D721Med (cell line): ENCODE measurements at places on chromosomes 4 and X.

DNA sequence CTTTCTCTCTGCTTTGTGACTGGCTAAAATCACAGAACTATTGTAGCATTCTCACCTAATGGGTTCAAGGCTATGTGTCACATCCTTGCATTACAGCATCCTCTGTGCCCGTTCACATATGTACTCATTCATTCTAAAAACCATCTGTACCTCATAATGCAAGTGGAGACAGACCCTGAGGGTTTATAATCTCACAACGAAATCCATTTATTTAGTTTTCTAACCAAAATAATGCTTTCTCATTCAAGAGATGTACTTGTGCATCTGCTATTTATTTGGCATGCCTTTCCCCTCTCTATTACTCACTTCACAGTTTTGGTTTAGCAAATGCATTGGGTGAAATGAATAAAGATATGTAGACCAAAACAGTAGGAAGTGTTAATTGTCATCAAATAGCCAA, 261.5 kb downstream of the DCHS2 start:
- DNase-seq, result no peak

- DNase-seq, result no peak
These were observed 646 bp downstream of the ABCB7 start for GRCh38 chrX:75155447-75155826.

DNA sequence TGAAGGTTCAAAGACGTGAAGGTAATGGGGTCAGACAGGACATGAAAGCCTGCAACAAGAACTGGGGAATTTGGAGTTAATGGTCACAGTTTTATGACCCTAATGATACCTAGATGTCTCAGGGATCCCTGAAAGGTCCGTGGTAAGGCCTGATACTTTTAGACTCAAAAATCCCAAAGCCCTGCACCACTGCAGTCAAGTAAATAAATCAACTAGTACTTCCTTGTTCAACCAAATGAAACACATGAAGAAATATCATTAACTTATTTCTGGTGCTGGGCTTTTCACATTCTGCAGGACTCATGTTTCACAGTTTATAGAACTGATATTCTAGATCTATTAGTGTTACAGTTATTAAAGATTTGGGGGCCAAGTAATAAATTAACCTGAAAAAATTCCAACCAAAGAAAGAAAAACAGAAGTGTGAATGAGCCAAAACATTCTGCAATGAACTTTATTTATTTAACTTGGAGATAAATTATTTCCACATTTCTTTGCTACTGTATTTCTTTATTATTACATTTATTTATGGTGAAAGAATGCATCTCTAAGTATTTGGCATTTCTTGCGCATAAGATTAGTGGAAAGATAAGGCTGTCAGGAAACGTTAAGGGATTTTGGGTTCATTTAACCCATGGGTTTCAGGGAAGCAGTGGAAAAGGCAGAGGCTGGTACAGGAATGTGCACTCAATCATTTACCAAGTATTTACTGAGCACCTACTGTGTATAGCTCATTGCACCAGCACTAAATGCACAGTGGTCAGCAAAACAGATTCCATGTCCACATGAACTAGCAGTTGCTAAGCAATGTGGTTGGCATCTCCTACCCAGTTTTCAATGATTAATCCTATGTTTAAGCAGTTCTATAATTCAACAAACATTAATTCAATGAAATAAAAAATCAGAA, 8.7 kb downstream of the WDFY3 start:
- no peak for DNase-seq

DNA sequence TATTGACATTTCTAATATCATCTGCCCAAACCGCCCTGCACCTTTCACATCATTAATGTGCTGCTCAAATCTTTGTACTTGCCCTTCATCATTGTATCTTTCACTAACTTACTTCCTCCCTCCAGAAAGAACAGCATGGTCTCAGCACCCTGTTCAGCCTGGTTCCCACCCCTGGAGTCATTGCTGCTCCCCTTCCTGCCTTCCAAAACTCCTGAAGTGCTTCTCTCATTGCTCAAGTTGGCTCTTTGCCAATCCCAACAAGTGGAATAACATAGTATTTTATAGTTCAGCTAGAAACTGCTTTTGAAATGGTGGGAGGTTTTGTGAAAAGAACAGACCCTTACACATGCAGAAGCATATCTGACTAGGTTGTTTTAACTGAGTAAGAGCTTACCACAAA, 14.0 kb upstream of the TTC29 start:
- DNase-seq, result no peak

DNA sequence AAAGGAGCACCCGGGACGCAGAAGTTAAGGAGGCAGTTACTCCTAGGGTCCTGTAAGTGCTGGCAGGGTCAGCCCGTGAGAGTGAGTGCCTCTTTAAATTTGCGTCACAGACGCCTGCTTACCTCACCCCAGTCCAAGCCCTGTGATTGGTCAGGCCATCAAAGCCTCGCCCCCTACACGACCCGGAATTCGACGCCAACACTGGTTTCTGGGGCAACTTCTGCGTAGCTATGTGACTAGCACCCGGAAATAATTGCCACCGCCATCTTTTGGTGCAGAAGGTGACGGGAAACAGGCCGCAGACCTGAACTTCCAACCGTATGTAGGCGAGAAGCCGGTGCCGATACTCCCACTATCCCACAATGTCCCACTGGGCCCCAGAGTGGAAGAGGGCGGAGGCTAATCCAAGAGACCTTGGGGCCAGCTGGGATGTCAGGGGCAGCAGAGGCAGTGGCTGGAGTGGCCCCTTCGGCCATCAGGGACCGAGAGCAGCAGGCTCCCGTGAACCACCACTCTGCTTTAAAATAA, at the start of gene DDX53:
DDX53 (plus strand) TSS at position 265 of the 528 bp plus-strand sequence; CDS start at position 363, 98 bp downstream.
- no peak for DNase-seq

GRCh38 chr4:129682586-129682985, 586.6 kb downstream of the C4orf33 start:
- no peak for DNase-seq

GRCh38 chr4:8647626-8648025, 55.1 kb downstream of the CPZ start:
- DNase-seq, result no peak

- DNase-seq, result no peak
These were observed 188.1 kb upstream of the BCOR start for GRCh38 chrX:40285876-40286275.

DNA sequence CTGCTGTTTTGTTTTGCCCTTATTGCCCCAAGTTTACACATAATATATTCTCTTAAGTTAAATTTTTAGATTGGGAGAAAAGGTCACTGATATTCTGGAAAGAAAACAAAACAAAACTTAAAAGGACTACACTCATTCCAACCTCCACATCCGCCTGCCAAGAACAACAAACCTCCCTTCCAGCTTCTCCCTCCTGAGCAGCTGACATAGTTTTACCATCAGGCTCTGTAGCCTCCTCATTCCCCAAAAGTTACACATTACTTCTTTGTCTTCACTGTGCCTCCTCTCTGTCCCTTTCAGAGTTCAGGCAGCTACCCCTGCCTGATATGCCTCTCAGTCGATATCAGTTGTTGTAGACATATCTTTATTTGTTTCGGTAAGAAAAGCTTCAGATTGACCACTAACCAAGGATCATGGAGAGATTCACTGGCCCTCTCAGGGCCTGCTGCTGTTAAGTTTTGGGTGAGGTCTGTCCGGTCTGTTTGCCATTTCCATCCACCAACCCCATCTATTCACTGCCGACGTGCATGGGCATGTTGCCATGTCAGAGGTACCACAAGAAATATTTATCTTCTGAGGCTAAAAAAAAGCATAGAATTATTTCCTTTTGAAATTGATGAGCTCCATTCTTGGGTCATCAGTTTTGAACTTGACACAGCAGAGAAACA, 164.1 kb downstream of the GASK1B start:
- no peak for DNase-seq

- no peak for DNase-seq
These were observed 42.3 kb downstream of the NIPAL1 start for GRCh38 chr4:48058617-48059530.

GRCh38 chrX:48813644-48814043, 11.8 kb downstream of the HDAC6 start:
- no peak for DNase-seq

GRCh38 chr4:139015948-139016471, 429 bp downstream of the NOCT start:
- no peak for DNase-seq

GRCh38 chr4:56316011-56316650, 71.2 kb downstream of the AASDH start:
- DNase-seq, result no peak

DNA sequence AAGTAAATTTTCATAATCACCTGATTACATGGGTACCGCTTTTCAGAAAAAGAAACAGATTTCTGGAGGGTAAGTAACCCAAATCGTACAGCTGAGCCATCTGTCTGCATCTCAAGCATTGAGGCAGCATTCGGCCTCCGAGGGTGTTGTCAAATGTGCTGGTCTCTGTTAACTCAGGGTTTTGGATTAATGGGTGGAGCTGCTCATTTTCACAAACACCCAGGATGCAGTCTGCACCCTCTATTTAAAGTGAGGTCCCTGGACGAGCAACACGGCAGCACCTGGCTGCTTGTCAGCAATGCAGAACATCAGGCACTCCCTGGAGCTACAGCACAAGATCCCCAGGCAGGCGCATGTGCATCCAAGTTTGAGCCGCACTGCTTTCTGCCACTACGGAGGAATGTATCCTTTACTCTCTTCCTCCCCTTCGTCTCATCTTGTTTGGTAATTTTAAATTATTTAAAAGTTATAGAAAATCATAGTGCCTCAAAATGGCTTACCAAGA, 24.7 kb upstream of the NAP1L5 start:
- no peak for DNase-seq

DNA sequence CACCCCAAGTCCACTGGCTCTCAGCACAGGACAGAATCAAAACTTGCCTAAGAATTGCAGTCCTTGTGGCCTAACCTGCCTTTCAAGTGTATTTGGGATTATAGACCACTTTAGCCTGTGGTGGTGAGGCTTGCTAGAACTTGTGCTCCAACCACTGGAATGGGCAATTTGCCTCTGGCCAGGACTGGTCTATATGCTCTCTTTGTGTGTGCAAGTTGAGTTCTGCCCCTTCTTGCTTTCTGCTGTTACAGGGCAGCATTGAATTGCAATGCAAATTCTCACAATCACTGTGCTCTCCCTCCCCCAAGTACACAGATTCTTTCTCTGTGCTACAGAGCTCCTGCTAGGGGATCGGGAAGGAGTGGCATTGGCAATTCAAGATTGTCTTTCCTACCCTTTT, 233.6 kb upstream of the DIPK2B start:
- DNase-seq, result no peak

- no peak for DNase-seq
These were observed 65.3 kb upstream of the SHISA3 start for GRCh38 chr4:42331914-42332368.

- no peak for DNase-seq
These were observed 211.9 kb upstream of the EOLA2 start for GRCh38 chrX:150150076-150150779.

- DNase-seq, result no peak
These were observed 1163.2 kb downstream of the PCDH18 start for GRCh38 chr4:136369073-136369472.

- no peak for DNase-seq
These were observed 4.4 kb upstream of the ABLIM2 start for GRCh38 chr4:8163026-8163425.

DNA sequence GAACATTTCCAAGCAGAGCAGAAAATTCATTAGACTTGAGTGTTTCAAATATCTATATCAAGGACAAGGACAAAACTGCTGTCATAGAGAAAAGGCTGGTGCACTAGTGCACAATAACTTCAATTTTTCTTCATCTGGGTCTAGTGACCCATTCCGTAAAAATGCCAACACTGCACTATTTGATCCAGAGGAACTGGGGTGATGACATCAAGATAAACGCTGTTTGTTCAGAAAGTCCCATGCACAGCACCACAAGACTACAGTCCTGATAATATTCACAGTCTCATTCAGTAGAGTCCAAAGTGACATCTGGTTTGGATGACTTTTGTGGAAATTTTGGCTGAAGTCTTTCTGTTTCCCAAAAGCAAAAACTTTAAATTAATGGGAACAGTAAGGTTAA, 303.5 kb upstream of the GALNT7 start:
- no peak for DNase-seq

GRCh38 chr4:18463987-18464559, 442.5 kb upstream of the LCORL start:
- no peak for DNase-seq

DNA sequence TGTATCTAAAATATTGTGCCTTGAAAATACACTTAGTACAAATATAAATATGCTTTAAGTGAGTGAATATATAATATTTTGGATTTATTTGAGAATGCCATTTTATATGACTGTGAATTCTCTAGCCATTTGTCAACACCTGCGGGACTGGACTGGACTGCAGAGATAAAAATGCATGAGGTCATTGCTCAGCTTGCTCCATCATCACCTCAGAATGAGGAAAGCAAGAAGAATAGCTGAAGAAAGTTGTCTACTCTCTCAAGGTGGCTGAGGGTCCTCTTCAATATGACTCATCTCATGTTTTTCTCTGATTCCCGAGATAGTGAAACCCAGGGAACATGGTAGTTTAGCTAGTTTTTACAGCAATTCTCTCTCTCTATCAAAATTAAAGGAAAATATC, 732.5 kb upstream of the AGA start:
- no peak for DNase-seq

GRCh38 chr4:25632135-25632534, 23.5 kb upstream of the SLC34A2 start:
- no peak for DNase-seq

GRCh38 chr4:182921608-182922007, 4.4 kb upstream of the DCTD start:
- no peak for DNase-seq

DNA sequence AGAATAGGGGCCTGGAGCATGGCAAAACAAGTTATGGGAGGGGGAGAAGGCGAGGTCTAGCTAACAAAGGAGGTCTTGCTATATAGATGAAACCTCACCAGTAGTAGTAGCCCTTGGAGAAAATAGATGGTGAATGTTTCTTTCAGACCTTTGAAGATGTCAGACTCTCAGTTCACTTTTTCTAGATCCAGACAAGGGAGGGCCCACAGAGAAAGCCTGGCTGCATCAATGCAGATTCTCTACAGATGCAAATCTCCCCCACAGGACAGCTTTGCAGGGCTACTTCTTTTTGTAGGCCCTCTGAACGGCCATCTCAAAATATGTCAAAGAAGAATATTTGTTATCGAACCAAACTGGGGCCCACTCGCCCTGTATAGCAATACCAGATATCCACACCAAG, 159.7 kb downstream of the ANK2 start:
- no peak for DNase-seq

DNA sequence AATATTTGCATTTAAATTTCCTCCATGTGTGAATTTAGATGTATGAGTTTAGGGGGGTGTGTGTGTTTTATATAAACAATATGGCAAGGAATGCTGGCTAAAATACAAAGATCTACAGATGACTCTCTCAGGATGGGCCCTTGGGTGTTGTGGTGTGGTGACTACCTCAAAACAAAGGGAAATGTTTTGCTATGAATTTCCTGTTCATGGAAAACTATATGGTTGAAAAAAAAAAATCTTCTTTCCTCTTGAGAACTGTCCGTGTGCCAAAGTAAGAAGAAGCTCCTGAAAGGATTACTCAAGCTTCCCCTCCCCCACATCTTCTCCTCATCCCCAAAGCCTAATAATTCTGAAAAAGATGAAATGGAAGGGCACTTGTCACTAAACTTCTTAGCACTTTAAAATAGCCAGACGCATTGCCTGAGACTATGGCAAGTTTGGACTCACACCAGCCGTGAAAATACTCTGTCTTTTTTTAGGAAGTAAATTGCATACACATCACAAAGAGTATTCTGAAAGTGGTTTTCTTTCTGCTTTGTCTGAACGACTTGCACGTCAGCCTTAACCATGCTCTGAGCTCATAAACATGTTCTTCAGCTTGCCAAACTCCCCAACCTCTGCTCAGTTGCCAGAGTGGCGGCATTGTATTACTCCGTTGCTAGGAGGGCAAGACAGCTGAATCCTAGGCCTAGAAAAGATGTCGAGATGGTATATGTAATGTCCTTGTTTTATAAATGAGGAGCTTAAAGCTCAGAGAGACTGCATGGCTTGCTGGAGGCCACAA, 250.4 kb upstream of the JADE1 start:
- no peak for DNase-seq
